ENCODE measurements at places on chromosomes 11 and 22.
A peak's percentile ranks its signal among the peaks of the same experiment; 100 is the strongest.

DNA sequence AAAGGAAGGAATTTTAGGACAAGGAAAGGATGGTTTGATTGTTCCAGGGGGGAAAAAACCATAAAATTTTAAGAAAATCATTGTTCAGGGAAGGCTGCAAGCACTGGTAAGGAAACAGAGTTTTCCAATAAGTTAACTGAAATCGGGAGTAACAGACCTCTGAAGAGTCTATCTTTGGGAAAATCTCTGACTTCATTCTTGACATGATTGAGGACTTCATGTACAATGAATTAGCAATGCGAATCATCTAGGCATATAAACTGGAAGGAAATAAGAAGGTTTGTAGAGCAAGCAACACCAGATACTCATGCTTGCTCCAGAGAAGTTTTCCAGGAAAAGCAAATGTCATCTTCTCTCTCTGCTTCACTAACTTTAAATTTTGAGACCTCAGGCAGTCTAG, 18.5 kb downstream of the APLP2 start:
- no peak for DNase-seq

GRCh38 chr11:29482510-29482909, 534.3 kb downstream of the KCNA4 start:
- DNase-seq, result no peak

- DNase-seq, result no peak
These were observed 2.1 kb downstream of the LGALS12 start for GRCh38 chr11:63508009-63508408.

DNA sequence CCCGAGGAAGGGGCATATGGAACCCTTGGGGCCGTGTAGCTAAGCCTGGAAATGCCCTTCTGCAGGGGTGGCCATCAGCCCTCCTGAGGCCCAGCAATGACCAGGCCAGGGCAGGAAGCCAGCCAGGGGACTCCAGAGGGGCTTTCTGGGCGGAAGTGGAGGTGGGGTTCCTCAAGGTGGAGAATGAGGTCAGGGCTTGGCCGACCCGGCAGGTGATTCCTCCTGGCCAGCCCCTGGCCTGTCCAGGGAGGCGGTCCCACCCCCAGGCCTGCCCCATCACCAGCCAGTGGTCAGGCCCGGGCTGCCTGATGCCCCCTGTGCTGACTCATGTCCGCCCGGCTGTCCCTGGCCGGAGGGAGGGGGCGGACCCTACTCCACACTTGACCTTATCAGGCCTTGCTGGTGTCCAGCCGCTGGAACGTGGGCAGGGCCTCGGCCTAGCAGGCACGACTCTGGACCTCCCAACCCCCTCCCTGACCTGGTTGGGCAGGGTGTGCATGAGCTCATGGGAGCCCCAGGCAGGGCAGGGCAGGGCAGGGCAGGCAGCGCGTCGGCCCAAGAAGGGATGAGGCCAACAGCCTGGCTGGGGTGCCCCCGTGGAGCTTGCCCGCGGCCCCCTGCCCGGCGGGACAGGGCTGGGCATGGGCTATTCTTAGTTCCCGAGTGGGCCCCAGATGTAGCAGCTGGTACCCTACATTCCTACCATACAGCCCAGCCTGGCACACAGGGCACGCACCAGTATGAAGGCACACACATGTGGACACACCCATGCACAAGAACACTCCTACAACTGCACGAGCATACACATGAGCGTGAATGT, 35.9 kb downstream of the RPL3 start:
- no peak for DNase-seq

DNA sequence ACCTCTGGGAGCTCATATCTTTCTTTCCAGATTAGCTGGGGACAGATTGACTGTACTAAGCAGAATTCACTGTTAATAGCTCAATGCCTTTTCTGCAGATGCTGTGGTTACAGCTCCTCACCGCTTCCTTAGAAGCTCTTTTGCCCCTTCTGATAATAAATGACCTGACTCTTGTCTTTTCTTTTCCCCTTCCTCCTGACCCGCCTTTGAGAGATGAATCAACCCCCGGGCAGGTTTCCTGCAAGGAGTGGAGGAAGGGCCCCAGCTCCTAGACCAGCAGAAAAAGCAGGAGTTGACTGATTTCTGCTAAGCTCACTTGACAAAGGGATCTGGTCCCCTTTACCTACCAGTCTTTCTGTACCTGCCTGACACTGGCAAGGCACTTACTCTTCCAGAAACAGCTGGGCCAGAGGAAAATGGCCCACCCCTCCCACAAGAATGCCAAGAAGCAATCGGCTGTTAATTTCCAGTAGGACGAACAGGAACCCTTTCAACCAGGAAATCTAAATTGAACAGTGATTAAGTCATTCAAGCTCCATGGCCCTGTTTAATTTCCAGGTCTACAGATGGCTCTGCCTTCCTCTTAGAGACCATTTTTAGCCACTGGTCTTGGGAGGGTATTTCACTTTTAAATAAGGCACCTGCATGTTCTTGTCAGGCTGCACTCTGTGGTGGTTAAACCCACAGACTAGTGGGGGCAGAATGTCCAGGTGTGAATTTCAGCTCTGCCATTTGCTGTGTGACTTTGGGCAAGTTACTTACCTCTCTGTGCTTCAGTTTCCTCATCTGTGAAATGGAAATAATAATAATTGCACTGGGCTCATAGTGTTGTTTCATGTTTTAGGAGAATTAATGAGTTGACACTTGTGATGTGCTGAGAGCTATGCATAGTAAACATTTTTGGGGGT, 67.5 kb downstream of the PRR5L start:
- no peak for DNase-seq

DNA sequence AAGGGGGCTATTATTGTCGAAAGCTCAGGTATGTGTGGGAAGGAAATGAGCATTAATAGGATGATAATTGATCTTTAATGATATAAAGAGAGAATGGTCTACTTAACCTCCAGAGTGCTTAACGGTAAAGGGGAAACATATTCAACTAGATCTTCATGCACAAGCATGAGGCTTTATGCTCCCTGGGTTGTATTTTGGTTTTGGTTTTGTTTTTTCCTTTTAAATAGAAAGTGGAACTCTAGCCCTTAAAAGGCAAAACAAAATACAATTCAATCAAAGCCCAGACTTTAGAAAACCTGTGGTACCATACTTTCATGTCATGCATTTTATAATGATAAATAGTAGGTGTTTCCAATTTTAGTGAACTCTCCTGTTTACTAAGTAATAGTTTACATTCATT, 622.7 kb downstream of the METTL15 start:
- no peak for DNase-seq

DNA sequence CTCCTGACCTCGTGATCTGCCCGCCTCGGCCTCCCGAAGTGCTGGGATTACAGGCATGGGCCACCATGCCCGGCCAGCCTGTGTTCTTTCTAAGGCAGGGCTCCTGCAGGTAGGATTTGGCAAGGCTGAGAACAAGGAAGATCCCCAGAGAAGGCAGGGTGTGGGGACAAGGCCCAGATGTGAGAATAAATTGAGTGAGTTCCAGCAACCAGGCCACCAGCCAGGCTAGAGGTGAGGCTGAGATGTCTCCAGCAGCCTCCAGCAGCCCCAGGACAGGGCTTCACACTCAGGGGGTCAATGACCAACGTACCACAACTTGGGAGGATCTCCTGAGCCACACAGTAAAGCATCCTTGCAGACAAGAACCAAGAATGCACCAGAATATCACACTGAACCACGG, 75.1 kb downstream of the BUD13 start:
- DNase-seq, result no peak

GRCh38 chr11:65958774-65959420, 2.6 kb upstream of the SART1 start:
- no peak for DNase-seq

GRCh38 chr11:62909107-62909894, 11.9 kb downstream of the CHRM1 start:
- no peak for DNase-seq

DNA sequence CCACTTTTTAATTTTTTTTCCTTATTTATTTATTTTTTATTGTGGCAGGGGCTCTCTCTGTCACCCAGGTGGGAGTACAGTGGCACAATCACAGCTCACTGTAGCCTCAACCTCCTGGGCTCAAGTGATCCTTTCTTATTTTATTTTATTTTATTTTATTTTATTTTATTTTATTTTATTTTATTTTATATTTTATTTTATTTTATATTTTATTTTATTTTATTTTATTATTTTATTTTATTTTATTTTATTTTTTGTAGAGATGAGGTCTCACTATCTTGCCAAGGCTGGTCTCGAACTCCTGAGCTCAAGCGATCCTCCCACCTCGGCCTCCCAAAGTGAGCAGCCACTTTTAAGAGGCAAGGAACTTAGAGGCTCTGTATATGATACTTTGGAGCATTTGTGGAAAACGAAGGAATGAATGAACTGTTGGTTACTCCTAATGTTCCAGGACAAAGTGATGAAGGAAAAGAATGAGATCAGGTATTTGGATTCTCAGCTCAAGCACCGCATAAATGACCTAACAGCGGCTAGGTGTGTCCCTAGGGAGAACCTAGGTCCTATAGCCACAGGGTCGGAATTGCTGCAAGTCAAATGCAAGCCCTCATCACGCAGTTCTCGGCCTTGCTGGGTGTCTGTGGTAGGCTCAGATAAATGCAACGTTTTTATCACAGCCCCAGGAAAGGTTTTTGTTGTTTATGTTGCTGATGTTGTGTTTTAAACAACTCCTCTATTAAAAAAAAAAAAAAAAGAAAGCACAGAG, 36.5 kb downstream of the ASCL2 start:
- no peak for DNase-seq

GRCh38 chr11:104852811-104853210, 45.4 kb downstream of the CASP12 start:
- DNase-seq, result no peak

DNA sequence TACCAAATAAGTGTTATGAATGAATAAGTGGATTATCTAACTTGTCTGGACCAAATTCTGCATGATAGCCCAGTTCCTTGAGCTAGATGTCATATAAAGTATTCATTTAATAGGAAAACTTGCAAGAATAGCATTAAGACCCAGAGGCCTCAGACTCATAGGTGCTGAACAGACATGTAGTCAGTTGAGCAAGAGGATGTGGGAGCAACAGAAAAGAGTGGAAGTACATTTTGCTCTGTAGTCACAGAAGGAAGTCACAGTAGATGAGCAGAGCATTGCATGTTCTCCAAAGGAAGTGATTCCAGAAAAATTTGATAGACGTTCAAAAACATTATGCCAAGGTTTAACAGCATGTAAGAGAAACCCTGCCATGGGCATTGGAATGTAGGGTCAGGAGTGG, 9.5 kb downstream of the HOATZ start:
- no peak for DNase-seq

DNA sequence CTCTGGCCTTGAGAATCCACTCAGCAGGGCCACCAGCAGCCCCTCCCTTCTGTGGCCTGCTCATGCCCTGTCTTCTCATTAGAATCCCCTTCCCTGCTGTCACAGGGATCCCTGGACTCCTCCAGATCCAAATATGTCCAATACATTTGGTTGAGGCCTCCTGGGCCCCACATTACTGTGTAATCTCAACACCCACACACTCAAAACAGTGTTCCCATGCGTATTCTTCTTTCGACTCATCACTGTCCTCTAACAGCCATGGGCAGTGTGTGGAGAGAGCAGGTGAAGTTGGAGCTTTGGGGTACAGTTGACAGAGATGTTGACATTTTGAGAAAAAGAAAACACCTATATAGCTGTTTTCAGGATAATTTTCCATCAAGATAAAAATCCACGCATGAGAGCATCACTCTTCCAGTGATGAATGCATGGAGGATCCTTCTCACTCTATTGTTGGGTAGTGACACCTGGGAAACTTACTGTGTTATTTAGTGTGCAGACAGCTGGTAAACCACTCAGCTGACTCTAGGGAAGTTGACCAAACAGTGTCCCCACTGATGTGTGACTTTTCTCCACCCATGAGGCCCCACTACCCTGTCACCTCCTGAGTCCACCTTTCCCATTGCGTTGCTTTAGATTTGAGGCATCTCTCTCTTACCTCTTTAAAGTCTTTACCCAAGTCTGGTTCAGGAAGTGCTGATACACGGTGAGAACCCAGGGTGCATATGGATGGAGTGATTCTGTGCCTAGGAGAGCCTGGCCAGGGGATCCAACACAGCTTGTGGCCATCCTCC, 28.7 kb upstream of the VPREB1 start:
- no peak for DNase-seq

DNA sequence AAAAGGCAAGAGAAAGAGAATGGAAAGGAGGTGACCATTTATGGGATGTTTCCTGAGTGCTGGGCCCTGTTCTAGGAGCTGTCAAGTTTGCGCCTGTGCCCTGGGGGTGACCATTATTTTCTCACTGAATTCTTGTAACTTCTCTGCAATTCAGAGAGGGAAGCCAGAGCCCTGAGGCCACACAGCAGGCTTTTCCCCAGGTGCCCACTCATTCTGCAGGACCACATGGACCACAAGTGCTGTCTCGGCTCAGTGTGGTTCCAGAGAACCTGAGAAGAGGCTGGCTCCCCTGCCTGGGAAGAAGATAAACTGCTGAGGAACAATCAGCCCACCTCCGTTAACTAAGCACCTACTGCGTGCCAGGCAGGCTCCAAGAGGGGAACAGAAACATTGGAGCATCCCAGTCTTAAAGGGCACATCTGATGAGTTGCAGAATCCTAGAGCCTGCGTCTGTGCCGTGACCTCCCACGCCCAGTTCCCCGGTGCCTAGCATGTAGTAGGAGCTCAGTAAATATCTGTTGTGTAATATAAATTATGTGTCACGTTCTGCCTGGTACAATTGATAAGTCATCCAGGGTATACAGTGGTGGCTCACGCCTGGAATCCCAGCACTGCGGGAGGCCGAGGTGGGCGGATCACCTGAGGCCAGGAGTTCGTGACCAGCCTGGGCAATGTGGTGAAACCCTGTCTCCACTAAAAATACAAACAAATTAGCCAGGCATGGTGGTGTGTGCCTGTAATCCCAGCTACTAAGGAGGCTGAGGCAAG, 31.6 kb upstream of the CRYBB3 start:
- no peak for DNase-seq

DNA sequence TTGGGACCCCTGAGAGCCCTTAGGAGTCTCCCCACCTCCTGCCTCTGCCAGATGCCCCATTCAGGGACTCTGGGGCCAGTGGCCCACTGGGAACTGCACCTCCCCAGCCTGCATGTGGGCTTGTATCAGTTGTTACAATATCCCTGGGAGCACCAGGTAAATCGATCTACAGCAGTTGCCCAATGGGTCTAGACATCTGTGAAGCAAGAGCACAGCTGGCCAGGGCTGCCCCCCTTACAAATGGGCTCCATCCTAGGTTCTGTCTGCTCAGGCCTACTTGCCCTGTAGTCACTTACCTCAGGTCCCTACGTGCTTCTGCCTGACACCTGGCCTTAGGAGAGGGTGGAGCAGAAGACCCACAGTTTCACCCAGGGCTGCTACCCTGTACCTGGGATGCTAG, 62.7 kb downstream of the HIRA start:
- no peak for DNase-seq

GRCh38 chr11:14358729-14359439, at the start of gene RRAS2:
Gene RRAS2 (minus strand): TSS chr11:14359183. CDS start chr11:14358870, 313 bp downstream.
- DNase-seq, result peak; percentile 84

GRCh38 chr11:65107751-65108468, 3.8 kb upstream of the TM7SF2 start:
- no peak for DNase-seq

GRCh38 chr11:80783561-80783960, 1342.7 kb upstream of the TENM4 start:
- no peak for DNase-seq

All from naive B cell (primary cell).